Prostate gland (tissue), 2 donors: ENCODE measurements at places on chromosomes 6 and 20. TPM values are rescaled to one million over a fixed set of nuclear protein-coding genes. Genes with fewer than 3 reads are reported as not detected.
A peak's percentile ranks its signal among the peaks of the same experiment; 100 is the strongest.

The RAB44 gene
- total RNA-seq, result 0.45 TPM

- H3K27me3 ChIP-seq, result no peaks in the 10 kb centered on the region
- peak; percentile 86 for DNase-seq
- H3K4me3 ChIP-seq, result no peak overlapping the region
- H3K4me1 ChIP-seq, result peaks cover 5% of the 10 kb centered on the region
- H3K36me3 ChIP-seq, result no peaks in the 10 kb centered on the region
- H3K27ac ChIP-seq, result peak overlapping the region; percentile 21
These were observed 34.1 kb upstream of the EZR start for GRCh38 chr6:158853072-158853879.

DNA sequence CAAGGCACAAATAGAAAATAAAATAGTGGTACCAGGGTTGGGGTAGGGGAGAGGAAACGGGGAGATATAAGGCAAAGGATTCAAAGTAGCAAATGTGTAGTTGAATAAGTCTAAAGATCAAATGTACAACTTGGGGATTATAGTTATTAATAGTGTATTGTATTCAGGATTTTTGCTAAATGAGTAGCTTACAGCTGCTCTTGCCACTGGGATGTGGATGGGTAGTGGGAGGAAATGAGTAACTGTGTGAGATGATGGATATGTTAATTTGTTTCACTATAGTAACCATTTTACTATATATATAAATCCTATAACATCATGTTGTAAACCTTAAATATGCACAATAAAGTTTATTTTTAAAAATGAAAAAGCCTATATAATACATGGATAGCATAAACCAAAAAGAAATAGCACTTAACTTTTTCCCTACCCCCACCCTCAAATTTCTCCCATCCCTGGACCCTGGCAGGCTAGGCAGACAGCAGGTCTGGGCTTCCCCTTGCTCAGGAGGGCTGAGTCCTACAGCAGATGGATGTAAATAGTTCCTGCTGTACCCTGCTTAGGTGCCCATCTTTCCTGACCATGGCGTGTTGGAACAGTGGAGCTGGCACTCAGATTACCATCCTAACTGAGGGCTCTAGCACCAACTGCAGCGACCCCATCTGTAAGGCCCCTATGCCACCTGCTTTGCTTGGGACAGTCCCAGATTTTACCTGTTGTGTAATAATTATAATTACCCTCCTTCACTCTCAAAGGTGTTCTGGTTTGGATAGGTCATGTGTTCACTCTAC is 28.6 kb upstream of the PBOV1 start:
- H3K27ac ChIP-seq, result no peak overlapping the region
- no peaks in the 10 kb centered on the region for H3K4me1 ChIP-seq
- no peak overlapping the region for H3K4me3 ChIP-seq
- no peak for DNase-seq

GRCh38 chr6:155263373-155264063 is at the start of gene CLDN20:
CLDN20 (plus strand) TSS chr6:155264013; CDS start chr6:155275720, 11,707 bp downstream.
- DNase-seq, result no peak
- H3K27ac ChIP-seq, result no peak within 1 kb of the TSS
- H3K4me3 ChIP-seq, result no peak within 1 kb of the TSS
- H3K27me3 ChIP-seq, result no peaks in the 10 kb centered on the region
- H3K36me3 ChIP-seq, result no peaks in the 10 kb centered on the region

- no peaks in the 10 kb centered on the region for H3K36me3 ChIP-seq
- no peaks in the 10 kb centered on the region for H3K4me1 ChIP-seq
- no peak for DNase-seq
- H3K27ac ChIP-seq, result no peak overlapping the region
- H3K4me3 ChIP-seq, result no peak overlapping the region
These were observed 310.0 kb upstream of the PRND start for GRCh38 chr20:4411744-4412143.

- no peak for DNase-seq
- no peak overlapping the region for H3K27ac ChIP-seq
- H3K4me1 ChIP-seq, result no peaks in the 10 kb centered on the region
- H3K36me3 ChIP-seq, result no peaks in the 10 kb centered on the region
- H3K4me3 ChIP-seq, result no peak overlapping the region
These were observed 87.8 kb downstream of the CTNNBL1 start for GRCh38 chr20:37781626-37782025.

DNA sequence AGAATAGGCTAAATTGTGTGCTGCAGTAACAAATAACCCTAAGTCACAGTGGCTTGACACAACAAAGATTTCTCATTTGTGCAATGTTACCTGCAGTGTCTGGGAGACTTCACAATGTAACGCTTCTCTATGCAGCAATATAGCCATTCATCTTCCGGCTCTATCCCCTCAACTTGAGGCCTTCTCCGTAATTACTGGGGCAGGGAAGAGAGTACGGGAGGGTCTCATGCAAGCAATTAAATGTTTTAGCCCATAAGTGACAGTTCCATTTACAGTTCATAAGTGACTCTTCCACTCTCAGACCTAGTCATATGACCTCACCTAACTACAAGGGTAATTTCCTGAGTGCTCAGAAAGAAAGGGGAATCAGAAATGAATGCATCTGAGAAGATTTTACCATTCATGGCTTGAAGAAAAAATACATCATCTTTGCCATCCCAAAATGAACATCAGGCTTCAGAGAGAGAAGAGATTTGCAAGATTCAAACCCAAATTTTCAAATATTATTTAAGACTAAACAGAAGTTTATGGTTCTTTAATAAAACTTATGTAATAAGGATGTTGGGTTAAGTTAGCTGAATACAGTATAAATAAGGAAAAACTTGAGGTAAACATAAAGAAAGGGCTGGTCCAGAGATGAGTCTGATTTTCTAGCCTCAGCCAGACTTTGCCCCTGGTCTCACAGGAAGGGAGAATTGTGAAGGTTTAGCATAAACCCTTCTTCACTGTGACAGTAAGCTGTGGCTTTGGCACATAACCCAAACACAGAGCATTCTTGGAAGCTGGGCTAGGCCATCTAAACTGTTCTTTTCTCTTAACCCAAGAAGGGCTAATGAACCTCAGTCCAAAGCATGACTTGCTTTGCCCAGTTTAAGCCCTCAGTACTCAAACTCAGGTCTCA is 13.3 kb downstream of the GPR6 start:
- H3K27me3 ChIP-seq, result no peaks in the 10 kb centered on the region
- H3K27ac ChIP-seq, result no peak overlapping the region
- DNase-seq, result no peak
- no peaks in the 10 kb centered on the region for H3K4me1 ChIP-seq
- H3K4me3 ChIP-seq, result no peak overlapping the region
- H3K36me3 ChIP-seq, result no peaks in the 10 kb centered on the region

- no peaks in the 10 kb centered on the region for H3K36me3 ChIP-seq
- H3K27ac ChIP-seq, result no peak overlapping the region
- H3K27me3 ChIP-seq, result no peaks in the 10 kb centered on the region
These were observed 36.6 kb upstream of the LTV1 start for GRCh38 chr6:143806282-143807102.
